Mucosa of descending colon (tissue), 3 donors: ENCODE measurements at places on chromosomes 1 and 21. TPM values are rescaled to one million over a fixed set of nuclear protein-coding genes. Genes with fewer than 3 reads are reported as not detected.

The ZMYND12 gene
- 2.2 TPM for total RNA-seq

The SHISAL2A gene
- total RNA-seq, result 0.78 TPM

GRCh38 chr1:118366286-118366685 is 181.3 kb upstream of the SPAG17 start:
- DNase-seq, result no peak

- no peak for DNase-seq
These were observed 7.4 kb upstream of the ATP2B4 start for GRCh38 chr1:203619091-203619780.

GRCh38 chr1:247111700-247112478 is 7.7 kb upstream of the ZNF669 start:
- peak; percentile 79 for DNase-seq
